Epithelial cell of umbilical artery (primary cell): ENCODE measurements at places on chromosomes 6 and 20. TPM values are rescaled to one million over a fixed set of nuclear protein-coding genes. Genes with fewer than 3 reads are reported as not detected.

Gene CTAGE9
- total RNA-seq = not detected in 2 replicates

Gene PRR18
- not detected in 2 replicates for total RNA-seq

Gene CCN6
- total RNA-seq = not detected in 2 replicates

Gene ITPR3
- 15.6 and 39.5 TPM in 2 replicates for total RNA-seq

Gene RBBP8NL
- total RNA-seq = not detected in 2 replicates

Gene GATA5
- total RNA-seq = not detected in 2 replicates

Gene FAM83C
- not detected in 2 replicates for total RNA-seq

Gene MUCL3
- total RNA-seq = not detected in 2 replicates

Gene RANBP9
- 18.5 and 22.3 TPM in 2 replicates for total RNA-seq

Gene ENPP1
- total RNA-seq = 2.3 and 3.6 TPM in 2 replicates

Gene CEP43
- 12.3 and 21.4 TPM in 2 replicates for total RNA-seq

Gene ZNF334
- total RNA-seq = under 0.01 and 1.7 TPM in 2 replicates

Gene TMEM181
- 42.6 and 52.6 TPM in 2 replicates for total RNA-seq

Gene WFDC5
- total RNA-seq = not detected in 2 replicates

Gene OPRL1
- 0.61 and 2.3 TPM in 2 replicates for total RNA-seq

Gene BPIFA1
- not detected in 2 replicates for total RNA-seq

Gene MCHR2
- not detected in 2 replicates for total RNA-seq

Gene UTRN
- 334 and 357 TPM in 2 replicates for total RNA-seq

Gene OR10C1
- not detected in 2 replicates for total RNA-seq

Gene HLA-DQA1
- not detected in 2 replicates for total RNA-seq

Gene SPATA25
- total RNA-seq = 0.61 and 0.97 TPM in 2 replicates

Gene TSPO2
- not detected in 2 replicates for total RNA-seq

Gene OTOR
- total RNA-seq = not detected in 2 replicates

Gene SAMD3
- total RNA-seq = not detected in 2 replicates

Gene CST2
- total RNA-seq = not detected in 2 replicates

Gene PNLDC1
- 0.30 and 0.32 TPM in 2 replicates for total RNA-seq

Gene BFSP1
- total RNA-seq = 2.7 and 2.9 TPM in 2 replicates
